ENCODE measurements at places on chromosomes 5 and 9. TPM values are rescaled to one million over a fixed set of nuclear protein-coding genes. Genes with fewer than 3 reads are reported as not detected.

ENHO gene
- polyA plus RNA-seq: 17.5 TPM

REEP2 gene
- polyA plus RNA-seq: 20.5 TPM

PDE6A gene
- polyA plus RNA-seq: not detected

AP3B1 gene
- polyA plus RNA-seq: 32.1 TPM

GAPVD1 gene
- 15.1 TPM for polyA plus RNA-seq

FBLL1 gene
- 4.3 TPM for polyA plus RNA-seq

LCN15 gene
- polyA plus RNA-seq: 0.76 TPM

RHOBTB3 gene
- polyA plus RNA-seq: 15.7 TPM

DNA sequence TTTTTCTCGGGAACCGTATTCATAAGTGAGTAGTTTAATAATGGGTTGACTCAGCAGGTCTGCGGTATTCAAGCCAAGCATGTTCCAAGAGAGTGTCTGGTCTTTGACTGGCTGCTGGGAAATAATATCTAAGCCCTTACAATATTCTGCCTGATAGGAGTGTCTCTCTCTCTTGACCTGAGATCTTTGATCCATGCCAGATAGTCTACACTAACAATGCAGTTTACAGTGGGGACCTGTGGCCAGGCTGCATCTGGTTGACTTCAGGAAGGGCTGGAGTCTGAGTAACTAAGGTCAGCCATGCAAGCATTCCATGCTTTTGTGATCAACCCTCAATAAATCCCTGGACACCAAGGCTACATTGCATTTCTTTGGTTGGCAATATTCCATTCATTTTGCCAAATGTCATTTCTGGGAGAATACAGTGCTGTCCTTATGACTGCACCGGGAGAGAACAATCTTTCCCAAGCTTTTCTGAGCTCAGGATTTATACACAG, 195.5 kb downstream of the SEMA5A start:
- DNase-seq: no peak

GRCh38 chr5:40442346-40442745, 237.4 kb upstream of the PTGER4 start:
- DNase-seq: no peak

- DNase-seq: no peak
Observed at GRCh38 chr5:119316086-119316485, 39.7 kb upstream of the TNFAIP8 start.

- no peak for DNase-seq
Observed at GRCh38 chr9:107720501-107720900, 230.9 kb upstream of the KLF4 start.

DNA sequence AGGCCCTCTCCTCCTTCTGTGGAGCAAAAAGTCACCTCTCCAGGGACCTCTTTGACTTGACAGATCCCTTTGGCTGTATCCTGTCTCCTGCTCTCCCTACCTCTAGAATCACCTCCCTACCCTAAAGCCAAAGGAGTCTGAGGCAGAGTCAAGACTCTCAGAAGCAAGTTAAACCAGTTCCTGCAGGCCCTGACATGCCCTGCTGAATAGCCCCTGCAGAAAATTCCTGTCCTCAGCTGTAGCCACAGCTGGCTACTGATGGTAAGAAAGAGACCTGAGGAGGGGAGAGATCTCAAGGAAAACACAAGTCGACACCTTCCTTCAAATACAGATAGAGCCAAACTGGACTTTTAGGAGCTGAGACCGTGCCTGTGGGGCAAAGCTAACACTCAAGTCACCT, 23.7 kb upstream of the UBAP2 start:
- peak; percentile 43 for DNase-seq

GRCh38 chr9:33329979-33330378, 39.7 kb downstream of the NFX1 start:
- DNase-seq: no peak

DNA sequence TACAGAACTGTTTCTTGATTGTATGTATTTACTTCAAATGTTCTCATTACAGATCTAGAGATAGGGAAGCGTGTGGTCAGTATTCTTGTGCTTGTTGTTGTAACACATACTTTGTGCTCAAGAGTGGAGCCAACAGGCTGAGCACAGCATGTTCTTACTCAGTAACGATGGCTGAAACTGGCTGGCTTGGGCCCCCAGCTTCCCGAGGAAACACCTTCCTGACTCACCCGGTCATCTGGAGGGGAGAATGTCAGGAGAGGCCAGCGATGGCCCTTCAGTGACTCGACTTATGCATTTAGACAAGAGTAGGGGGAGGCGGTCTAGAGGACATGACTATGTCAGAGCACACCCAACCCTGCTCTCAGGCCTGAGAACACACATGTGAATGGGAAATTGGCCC, 25.6 kb downstream of the ZNF474 start:
- no peak for DNase-seq

GRCh38 chr9:105439428-105439827, 8.4 kb upstream of the FSD1L start:
- DNase-seq: no peak

GRCh38 chr9:137583347-137583746, 4.6 kb upstream of the DPH7 start:
- no peak for DNase-seq

DNA sequence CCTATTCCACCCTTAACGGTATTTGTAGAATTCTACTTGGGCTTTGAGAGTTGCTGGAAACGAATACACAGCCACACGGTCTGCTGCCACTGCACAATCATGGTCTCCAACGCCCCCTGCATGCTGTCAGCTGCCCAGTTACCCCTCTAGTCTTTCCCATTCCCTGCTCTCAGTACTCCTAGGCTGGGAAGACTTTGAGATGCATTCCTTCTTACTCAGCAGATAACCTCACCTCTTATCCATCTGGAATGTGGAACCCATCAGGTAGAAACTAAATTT, 92.8 kb downstream of the ANKH start:
- DNase-seq: peak; percentile 50

DNA sequence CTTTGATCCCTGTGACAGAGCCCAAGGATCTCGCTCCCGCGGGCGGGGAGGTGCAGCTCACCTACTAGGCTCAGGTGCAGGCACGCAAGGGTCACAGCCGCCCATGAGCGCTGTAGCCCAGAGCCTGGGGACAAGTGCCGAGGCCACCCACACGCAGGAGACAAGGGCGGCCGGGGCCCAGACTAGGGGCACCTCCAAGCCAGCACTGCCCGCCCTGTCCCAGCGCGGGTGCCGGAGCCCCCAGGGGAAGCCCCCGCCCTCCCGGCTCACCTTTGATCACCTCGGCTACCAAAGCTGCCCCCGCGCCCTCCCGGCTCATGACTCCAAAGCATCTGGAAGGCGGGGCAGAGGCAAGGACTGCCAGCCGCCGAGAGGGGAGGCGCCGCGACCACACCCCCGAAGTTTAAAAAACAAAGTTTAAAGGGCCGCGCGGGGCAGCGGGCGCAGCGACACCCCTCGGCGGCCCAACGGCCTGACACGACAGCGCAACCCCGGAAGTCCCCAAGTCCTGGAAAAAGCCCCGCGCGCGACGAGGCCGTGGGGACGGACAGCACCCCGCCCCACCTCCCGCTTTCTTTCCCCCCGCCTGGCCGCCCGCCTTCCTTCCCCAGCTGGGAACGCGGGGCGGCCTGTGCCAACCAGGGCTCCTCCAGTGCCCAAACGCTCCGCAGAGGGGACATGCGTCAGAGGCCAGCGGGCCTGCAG, 53.0 kb downstream of the CDC14B start:
- DNase-seq: peak; percentile 93

DNA sequence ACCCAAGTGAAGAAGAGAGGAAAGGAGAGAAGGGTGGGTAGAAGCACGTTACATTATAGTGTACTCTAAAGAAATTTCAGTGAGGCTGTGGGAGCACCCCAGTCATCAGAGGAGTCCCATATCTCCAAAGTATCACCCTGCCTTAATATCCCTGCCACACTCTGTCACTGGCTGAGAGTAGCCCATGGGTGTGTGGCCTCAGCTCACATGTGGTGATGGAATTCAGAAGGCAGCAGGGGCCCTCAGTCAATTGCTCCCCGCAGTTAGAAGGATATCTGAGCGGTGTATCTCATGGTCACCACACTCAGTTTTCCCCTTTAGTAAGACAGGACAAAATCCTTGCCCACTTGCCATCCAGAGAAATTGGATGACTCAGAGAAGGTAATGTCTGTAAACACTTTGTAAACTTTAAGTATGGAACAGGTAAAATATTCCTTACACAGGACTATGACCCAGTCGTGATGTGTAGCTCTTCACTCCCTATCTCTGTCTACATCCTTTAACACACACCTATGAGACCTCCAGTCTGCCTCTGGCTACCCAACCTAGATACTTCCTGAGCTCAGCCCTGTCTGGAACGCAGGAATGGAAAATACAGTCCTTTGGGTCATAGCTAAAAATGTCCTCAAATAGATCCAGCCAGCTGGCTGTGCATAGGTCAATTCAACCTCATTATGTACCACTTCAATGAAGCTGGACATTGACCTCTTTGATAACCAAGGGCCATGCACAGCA, 24.3 kb upstream of the PLIN2 start:
- DNase-seq: no peak

- no peak for DNase-seq
Observed at GRCh38 chr5:115132465-115132864, 37.2 kb downstream of the TRIM36 start.

DNA sequence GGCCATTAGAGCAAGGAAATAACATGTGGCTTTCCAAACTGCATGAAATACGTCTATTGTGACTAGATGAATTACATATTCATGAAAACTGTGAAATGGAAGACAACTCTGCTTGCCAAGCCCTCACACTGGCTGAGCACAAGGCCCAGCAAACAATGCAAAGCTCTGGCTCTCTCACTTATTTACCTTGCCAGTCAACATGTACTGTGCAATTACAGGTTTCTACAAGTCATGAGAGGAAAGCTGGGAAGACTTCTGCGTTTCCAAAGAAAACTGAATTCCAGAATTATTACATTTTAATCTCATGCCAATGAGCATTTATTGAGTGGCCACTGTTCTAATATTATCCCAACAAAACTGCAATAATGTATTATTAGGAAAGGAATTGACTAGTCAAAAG, 12.1 kb upstream of the C5orf63 start:
- no peak for DNase-seq

- DNase-seq: no peak
Observed at GRCh38 chr9:87732756-87733155, 6.8 kb downstream of the CTSL start.

- DNase-seq: no peak
Observed at GRCh38 chr5:127643607-127644006, 5.3 kb upstream of the CTXN3 start.

- no peak for DNase-seq
Observed at GRCh38 chr9:134777153-134777552, 103.5 kb upstream of the FCN2 start.

GRCh38 chr5:89570557-89570956, 687.6 kb upstream of the MEF2C start:
- DNase-seq: no peak

- no peak for DNase-seq
Observed at GRCh38 chr9:83987402-83987791, 6.8 kb downstream of the RMI1 start.

GRCh38 chr5:72314571-72315172, 5.4 kb downstream of the MRPS27 start:
- DNase-seq: peak; percentile 37

All from GM23338 (cell line).